ENCODE measurements at places on chromosomes 7 and 10. TPM values are rescaled to one million over a fixed set of nuclear protein-coding genes. Genes with fewer than 3 reads are reported as not detected.

GRCh38 chr7:120865191-120865981, 7.4 kb upstream of the TSPAN12 start:
- H3K4me3 ChIP-seq: no peak overlapping the region
- H3K27ac ChIP-seq: no peak overlapping the region
- no peaks in the 10 kb centered on the region for H3K27me3 ChIP-seq
- H3K36me3 ChIP-seq: no peaks in the 10 kb centered on the region
- DNase-seq: no peak

DNA sequence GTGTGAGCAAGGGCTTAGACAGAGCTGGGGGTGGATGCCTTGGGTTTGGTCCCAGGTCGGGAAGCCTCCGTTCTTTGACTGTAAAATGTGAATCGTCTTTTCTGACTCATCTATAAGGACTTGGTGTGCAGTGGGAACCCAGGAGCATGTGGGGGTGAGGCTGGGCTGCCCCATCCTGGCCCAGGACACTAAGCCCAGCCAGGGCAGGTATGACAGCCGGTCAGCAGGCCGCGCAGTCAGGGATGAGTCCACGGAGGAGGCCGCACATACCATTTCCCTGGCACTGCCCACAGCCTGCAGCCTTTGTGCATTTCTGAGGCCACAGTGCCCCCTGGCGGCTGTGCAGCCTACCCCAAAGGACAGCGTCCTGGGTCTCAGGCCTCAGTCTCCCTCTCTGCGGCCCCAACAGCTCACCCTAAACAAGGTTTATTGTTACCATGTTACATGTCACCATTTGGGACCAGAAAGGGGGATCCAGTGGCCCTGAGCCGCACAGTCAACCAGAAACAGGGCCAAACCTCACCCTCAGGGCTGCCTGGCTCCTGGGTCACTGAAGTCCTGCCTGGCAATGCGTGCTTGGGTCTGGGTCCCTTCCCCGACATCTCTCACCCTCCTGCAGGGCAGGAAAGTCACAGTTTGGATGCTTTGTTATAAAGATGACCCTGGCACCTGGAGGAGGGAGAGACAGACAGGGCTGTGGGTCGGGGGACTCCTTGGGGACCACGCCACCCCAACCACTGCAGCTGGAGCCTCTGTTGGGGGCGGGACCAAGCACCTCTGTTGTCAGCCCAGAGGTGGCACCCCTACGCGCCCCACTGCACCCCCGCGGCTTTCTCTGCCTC, 14.4 kb upstream of the SH2B2 start:
- no peak overlapping the region for H3K4me3 ChIP-seq
- peaks cover 7% of the 10 kb centered on the region for H3K27me3 ChIP-seq
- H3K36me3 ChIP-seq: no peaks in the 10 kb centered on the region
- peaks cover 8% of the 10 kb centered on the region for H3K4me1 ChIP-seq

- peaks cover 3% of the 10 kb centered on the region for H3K36me3 ChIP-seq
- H3K27ac ChIP-seq: no peak overlapping the region
- no peak for DNase-seq
- no peaks in the 10 kb centered on the region for H3K27me3 ChIP-seq
- peaks cover 3% of the 10 kb centered on the region for H3K4me1 ChIP-seq
Measured at GRCh38 chr7:135406918-135407317, 103.0 kb downstream of the CNOT4 start.

DNA sequence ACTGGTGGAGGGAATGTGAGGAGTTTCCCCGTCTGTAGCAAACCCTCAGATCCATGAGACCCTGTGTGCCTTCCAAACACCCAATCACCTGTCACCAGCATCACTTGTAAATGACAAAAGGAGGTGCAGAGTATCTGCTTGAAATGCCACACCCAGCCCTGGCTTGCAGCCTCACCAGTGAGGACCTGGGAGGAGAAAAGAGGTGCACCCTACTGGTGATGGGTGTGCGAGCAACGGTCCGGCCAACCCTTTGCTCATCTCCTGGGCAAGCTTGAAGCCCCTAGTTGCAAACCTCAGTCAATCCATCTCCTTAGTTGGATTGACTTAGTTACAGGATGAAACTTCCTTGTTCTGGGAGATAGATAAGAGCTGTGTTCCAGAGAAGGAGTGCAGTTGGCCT, 62.4 kb upstream of the WAPL start:
- no peak overlapping the region for H3K27ac ChIP-seq
- peaks cover 6% of the 10 kb centered on the region for H3K4me1 ChIP-seq
- no peaks in the 10 kb centered on the region for H3K36me3 ChIP-seq
- H3K27me3 ChIP-seq: no peaks in the 10 kb centered on the region
- DNase-seq: no peak

- no peaks in the 10 kb centered on the region for H3K27me3 ChIP-seq
- DNase-seq: no peak
- H3K27ac ChIP-seq: no peak overlapping the region
- H3K4me3 ChIP-seq: no peak overlapping the region
- H3K4me1 ChIP-seq: peaks cover 23% of the 10 kb centered on the region
- no peaks in the 10 kb centered on the region for H3K36me3 ChIP-seq
Measured at GRCh38 chr7:121069346-121070100, 81.0 kb downstream of the CPED1 start.

DNA sequence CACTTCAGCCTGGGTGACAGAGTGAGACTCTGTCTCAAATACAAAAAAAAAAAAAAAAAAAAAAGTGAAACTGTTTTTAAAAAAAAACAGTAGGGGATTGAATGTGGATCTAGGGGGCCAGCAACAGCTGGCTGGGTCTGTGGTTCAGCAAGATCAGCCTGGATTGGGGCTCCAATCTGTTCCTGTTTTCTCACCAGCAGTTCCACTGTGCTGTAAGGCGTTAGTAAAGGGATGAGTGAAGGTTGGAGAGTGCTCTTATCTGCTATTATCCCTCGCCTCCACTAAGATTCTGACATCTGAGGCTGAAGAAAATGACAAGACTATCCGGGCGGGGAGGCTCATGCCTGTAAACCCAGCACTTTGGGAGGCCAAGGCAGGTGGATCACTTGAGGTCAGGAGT, 41.6 kb upstream of the GTF2IRD1 start:
- DNase-seq: no peak
- H3K27ac ChIP-seq: no peak overlapping the region
- H3K36me3 ChIP-seq: no peaks in the 10 kb centered on the region

DNA sequence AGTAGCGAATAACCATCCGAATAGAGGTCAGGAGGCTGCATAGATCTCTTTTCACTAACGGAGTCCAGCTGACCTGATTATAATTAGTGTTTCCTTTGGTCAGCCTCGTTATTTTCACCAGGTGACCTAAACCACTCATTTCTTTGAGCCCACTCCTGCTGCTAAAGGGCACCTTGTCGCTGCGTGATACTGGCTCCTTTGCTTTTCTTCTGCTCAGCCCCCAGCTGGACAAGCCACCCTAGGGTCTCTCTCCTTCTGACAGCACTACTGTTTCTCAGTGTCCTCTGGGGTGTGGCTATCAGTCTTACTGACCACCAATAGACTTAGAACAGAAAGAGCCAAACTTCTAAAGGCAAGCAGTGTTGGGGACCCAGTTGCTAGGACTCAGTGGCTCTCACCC, 2.7 kb upstream of the IGFBP3 start:
- no peak overlapping the region for H3K4me3 ChIP-seq
- no peak for DNase-seq
- H3K27me3 ChIP-seq: peaks cover 41% of the 10 kb centered on the region
- H3K27ac ChIP-seq: no peak overlapping the region

GRCh38 chr10:119133949-119134348, 30.0 kb downstream of the DENND10 start:
- no peak overlapping the region for H3K4me3 ChIP-seq
- H3K27ac ChIP-seq: no peak overlapping the region
- H3K27me3 ChIP-seq: no peaks in the 10 kb centered on the region
- DNase-seq: no peak

DNA sequence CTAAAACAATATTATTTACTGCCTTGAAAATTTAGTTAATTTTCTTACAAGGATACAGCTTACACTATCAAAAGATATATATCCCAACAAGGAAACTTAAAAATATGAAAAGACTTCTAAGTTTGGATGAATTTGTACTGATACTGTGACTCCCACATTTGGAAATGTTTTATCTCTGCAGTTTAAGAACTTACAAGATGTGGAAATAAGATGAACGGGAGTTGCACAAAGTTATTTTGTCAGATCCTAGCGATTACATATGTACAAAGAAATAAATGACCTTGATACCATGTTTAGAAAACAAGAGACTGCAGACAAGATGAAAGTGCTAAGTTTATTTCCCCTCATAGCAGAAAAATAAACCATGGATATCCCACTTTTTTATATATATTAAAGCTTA, 103.7 kb upstream of the TMEM106B start:
- H3K4me1 ChIP-seq: no peaks in the 10 kb centered on the region
- no peaks in the 10 kb centered on the region for H3K27me3 ChIP-seq
- no peak overlapping the region for H3K27ac ChIP-seq
- H3K4me3 ChIP-seq: no peak overlapping the region
- H3K36me3 ChIP-seq: no peaks in the 10 kb centered on the region

DNA sequence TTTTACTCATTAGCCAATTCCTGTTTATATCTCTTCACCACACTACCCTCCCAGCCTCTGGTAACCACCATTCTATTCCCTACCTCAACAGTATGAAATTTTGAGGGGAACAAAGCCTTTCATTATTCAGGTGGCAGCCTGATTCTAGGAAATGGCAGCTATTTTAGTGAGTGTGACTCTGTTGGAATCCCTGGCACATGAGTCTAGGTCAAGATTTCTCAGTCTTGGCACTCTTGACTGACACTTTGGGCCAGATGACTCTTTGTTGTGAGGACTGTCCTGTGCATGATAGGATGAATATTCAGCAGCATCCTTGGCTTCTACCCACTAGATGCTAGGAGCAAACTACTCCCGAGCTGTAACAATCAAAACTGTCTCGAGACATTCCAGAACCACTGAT, 322.8 kb upstream of the PHYHIPL start:
- DNase-seq: no peak
- H3K4me3 ChIP-seq: no peak overlapping the region
- H3K27ac ChIP-seq: no peak overlapping the region

GRCh38 chr7:134098072-134098471, 29.1 kb upstream of the LRGUK start:
- H3K4me3 ChIP-seq: no peak overlapping the region
- no peaks in the 10 kb centered on the region for H3K4me1 ChIP-seq
- DNase-seq: no peak
- no peak overlapping the region for H3K27ac ChIP-seq

- peak overlapping the region; percentile 83 for H3K27ac ChIP-seq
- H3K4me1 ChIP-seq: peaks cover 52% of the 10 kb centered on the region
- DNase-seq: no peak
- peaks cover 7% of the 10 kb centered on the region for H3K36me3 ChIP-seq
- peak overlapping the region; percentile 48 for H3K4me3 ChIP-seq
Measured at GRCh38 chr7:71613313-71613712, 481.4 kb downstream of the GALNT17 start.

- peak overlapping the region; percentile 99 for H3K27ac ChIP-seq
- H3K36me3 ChIP-seq: no peaks in the 10 kb centered on the region
- H3K4me3 ChIP-seq: peak overlapping the region; percentile 82
Measured at GRCh38 chr10:3500408-3500856, 284.6 kb downstream of the KLF6 start.

- no peak overlapping the region for H3K27ac ChIP-seq
- peaks cover 6% of the 10 kb centered on the region for H3K27me3 ChIP-seq
- DNase-seq: no peak
- H3K4me1 ChIP-seq: peaks cover 16% of the 10 kb centered on the region
Measured at GRCh38 chr7:67463983-67464382, 467.4 kb downstream of the TYW1 start.

DNA sequence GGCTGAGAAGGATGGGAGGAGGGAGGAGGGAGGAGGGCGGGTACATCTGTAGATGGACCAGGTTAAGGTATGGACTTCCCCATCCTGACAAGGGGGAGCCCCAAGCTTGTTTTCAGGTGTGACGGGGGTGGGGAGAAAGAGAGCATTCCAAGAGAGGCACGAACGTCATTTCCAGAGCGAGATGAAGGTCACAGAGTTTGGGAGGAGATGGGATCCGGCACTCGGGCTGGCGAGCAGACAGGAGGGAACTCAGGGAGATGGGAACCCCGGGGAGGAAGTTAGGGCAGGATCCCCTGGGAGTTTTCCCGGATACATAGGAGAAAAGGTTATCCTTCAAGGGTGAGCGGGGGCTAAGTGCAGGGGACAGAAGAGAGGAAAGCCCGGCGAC, 118.8 kb downstream of the CUX1 start:
- DNase-seq: no peak
- H3K27ac ChIP-seq: no peak overlapping the region
- peaks cover 43% of the 10 kb centered on the region for H3K4me1 ChIP-seq
- H3K4me3 ChIP-seq: no peak overlapping the region
- H3K27me3 ChIP-seq: peaks cover 4% of the 10 kb centered on the region
- peaks cover 3% of the 10 kb centered on the region for H3K36me3 ChIP-seq

- peak overlapping the region; percentile 72 for H3K27ac ChIP-seq
- peaks cover 2% of the 10 kb centered on the region for H3K36me3 ChIP-seq
- H3K4me3 ChIP-seq: peak overlapping the region; percentile 6
- DNase-seq: no peak
Measured at GRCh38 chr7:123772652-123773051, 23.8 kb upstream of the WASL start.

DNA sequence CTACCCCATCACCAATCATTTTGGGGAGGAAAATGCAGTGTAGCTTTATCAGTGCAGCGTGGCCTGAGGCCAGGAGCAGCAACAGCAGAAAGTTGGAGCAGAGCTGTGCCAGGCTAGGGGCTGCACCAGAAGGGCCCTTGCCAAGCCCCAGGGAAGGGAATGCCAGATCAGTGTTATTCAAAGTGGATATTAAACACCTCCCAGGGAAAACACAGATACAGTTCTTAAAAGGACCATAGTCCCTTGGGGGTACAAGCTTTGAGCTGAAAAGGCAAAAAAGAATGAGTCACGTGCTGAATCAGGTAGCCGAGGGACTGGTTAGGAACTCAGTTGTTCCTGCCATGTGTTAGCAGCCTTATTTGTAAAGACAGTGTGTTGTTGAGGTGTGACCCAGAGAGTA, 54.0 kb downstream of the GSDME start:
- H3K27ac ChIP-seq: no peak overlapping the region
- H3K4me3 ChIP-seq: no peak overlapping the region
- H3K27me3 ChIP-seq: no peaks in the 10 kb centered on the region
- H3K4me1 ChIP-seq: peaks cover 38% of the 10 kb centered on the region
- H3K36me3 ChIP-seq: peaks cover 10% of the 10 kb centered on the region

DNA sequence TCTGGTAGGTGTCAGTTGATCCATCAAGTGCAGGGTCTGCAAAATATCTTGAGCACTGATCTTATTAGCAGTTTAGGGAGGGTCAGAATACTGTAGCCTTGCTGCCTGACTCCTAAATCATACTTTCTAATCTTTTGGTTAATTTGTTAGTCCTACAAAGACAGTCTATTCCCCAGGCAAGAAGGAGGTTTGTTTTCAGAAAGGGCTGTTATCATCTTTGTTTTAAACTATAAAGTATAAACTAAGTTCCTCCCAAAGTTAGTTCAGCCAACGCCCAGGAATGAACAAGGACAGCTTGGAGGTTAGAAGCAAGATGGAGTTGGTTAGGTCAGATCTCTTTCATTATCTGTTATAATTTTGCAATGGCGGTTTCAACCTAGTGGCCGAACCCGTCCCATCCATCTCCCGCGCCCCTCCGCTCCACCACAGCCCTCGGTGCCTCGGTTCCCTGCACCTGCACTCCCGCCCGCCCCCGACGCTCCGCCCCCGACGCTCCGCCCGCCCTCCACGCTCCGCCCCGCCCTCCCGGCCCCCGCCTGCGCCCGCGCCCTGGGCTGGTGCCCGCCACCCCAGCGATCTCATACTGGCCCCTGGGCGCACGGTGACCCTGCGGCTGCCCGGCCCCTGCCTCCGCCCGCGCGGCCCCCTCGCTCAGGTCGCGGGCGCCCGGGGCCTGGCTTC, at the start of gene ADCK2:
Gene ADCK2 (plus strand): TSS at position 564 of the 681 bp plus-strand sequence. CDS start 386 bp downstream, outside the sequence.
- no peaks in the 10 kb centered on the region for H3K36me3 ChIP-seq
- peaks cover 31% of the 10 kb centered on the region for H3K4me1 ChIP-seq
- H3K4me3 ChIP-seq: peak within 1 kb of the TSS; percentile 84
- peak; percentile 24 for DNase-seq

LRRC4 gene
- 67.6 TPM for total RNA-seq

RTKN2 gene
- 27.5 TPM for total RNA-seq

ADCY1 gene
- total RNA-seq: 13.7 TPM

PLEKHS1 gene
- total RNA-seq: not detected

PROSER2 gene
- 7.5 TPM for total RNA-seq

GPR158 gene
- total RNA-seq: 0.26 TPM

CASTOR2 gene
- total RNA-seq: 40.2 TPM

All from neural crest cell (in vitro differentiated cells).